Sigmoid colon (tissue), 7 donors: ENCODE measurements at places on chromosomes 16 and 17.

DNA sequence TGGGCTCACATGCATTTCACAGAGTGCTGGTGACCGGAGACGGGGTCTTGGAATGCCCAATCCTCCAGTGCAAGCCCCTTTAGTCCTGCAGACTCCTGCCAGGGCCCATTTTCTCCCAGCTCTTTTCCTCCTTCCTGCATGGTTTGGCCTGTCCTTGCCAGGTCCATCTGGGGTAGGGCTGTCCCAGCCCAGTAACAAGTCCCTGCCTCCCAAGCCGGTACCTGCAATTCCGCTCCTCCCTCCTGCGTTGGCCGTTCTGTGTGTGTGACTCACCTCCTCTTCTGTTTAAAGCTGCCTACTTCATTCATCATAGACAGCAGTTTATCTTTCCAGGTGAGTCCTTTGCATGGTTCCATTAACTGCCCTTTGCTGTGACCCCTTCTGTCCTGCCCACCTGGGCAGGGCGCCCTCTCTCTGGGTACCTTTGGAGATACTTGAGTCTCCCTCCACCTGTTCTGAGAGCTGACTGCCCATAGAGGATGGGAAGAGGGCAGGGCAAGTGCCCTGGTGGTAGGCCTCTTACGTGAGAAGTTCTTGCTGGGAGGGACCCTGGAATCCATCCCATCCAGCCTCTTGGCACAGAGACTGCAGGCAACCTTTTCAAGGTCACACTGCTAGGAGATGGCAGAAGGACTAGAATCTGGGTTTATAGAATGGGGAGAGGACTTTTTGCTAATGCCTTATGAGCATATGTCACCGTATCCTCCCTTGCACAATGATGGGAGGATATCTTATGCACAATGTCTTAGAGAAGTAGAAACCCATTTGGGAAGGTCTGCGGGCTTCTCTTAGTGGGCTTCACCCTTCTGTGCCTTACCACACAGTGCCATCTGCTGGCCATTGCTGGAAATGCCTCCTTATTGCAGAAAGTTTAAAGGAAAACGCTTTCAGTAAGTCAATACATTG lies 29.7 kb upstream of the LGALS9 start:
- DNase-seq = peak; percentile 87

- no peak for DNase-seq
Observed at GRCh38 chr16:78306361-78306760, 206.9 kb downstream of the WWOX start.

DNA sequence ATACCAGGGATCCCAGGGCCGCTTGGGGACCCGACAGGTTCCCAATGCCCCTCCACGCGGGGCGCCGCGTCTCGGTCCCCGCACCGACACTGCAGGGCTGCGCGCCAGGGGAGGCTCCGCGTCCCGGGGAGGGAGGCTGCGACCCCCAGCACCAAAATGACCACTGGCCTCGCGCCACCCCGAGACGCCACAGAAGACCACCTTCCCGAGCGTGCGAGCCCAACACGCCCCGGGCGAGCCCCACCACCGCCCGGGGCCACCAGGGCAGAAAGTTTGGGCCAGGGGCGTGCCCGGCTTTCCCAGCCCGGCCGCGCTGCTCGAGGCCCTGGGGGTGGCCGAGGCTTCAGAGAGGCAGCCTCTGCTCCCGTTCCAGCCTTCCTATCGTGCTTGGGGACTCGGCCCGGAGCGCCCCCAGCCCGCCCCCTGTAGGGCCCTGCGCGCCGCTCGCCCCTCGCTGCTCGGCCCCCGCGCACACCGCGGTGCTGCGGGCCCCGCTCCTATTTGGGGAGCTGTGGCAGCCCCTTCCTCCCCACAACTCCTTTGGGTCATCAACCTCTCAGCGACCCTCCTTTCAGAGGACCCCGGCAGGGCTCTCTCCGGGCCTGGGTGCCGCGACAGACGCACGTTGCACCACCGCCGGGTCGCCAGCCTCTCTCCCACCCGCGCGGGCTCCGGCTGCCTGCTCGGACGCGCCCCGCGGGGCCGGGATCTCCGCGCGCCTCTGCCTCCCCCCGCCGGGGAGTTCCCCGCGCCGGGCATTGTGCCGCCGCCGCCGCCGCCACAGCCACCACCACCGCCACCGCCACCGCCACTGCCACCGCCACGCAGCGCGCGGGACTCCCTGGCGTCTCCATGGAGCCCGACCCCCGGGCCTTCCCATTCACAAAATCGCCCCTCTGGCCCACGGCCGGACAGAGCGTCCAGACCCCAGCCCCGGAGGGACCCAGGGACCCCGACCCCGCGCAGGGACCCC lies 892 bp downstream of the RBFOX3 start:
- DNase-seq = no peak

DNA sequence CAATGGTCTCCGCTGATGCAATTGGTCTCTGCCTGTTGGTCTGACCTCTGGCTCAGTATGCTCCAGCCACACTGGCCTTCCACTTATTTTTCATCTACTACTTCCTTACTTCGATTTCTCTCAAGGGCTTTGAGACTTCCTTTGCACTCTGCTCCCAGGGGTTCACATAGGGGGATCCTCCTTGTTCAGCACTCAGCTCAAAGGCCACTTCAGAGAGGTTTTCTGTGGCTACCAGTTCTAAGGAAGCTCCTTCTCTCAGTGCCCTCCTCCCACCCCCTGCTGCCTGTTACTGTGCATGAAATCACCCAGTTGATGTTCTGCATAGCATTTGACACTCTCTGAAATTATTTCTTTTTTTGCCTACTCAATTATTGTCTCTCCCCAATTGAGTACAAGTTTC lies 476.4 kb downstream of the HS3ST3B1 start:
- DNase-seq = no peak

GRCh38 chr17:74514632-74515334 lies 16.5 kb downstream of the CD300LB start:
- DNase-seq = peak; percentile 34

DNA sequence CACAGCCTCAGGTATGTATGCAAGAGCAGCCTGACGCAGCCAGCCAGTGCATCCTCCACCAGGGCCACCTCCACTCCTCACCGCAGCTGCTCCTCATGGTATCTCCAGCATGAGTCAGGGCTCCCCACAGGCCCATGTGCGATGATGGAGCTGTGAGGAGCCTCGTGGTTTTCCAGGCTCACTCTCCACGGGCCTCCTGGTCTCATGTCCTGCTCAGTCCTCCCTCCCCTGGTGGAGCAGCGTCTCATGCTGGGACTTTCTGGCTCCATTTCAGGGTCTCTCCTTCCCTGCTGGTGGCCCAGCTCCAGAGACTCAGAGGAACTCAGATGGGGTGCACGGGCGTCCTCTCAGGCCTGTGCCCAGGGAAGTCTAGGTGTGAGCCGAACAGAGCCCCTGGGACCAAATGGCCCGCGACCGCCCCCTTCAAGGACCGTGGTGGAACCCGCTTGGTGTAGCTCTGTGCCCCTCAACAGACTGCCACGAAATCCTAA lies 70.4 kb downstream of the METRNL start:
- DNase-seq = peak; percentile 57

GRCh38 chr16:30990105-30990504 lies 5.1 kb downstream of the HSD3B7 start:
- DNase-seq = no peak

GRCh38 chr17:75338335-75338734 lies 49.1 kb upstream of the SLC25A19 start:
- peak; percentile 18 for DNase-seq

- DNase-seq = no peak
Observed at GRCh38 chr17:49365667-49366066, 3.6 kb upstream of the ZNF652 start.

DNA sequence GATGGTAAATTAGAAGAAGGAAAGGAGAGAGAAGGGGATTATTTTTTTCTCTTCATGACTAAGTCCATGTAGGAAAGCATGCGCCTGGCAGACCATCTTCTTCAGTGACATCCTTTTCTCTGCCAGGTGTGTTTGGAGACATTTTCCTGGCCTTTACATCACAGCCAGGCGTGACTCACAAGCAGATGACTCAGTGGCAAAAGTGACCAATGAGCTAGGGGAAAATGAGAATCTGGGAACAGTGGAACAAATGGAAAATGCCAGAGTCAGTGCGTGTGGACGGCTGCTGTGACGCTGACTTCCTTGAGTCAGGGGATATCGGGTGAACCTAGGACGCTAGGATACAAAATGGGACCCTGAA lies 9.4 kb downstream of the KIAA0513 start:
- DNase-seq = peak; percentile 92

DNA sequence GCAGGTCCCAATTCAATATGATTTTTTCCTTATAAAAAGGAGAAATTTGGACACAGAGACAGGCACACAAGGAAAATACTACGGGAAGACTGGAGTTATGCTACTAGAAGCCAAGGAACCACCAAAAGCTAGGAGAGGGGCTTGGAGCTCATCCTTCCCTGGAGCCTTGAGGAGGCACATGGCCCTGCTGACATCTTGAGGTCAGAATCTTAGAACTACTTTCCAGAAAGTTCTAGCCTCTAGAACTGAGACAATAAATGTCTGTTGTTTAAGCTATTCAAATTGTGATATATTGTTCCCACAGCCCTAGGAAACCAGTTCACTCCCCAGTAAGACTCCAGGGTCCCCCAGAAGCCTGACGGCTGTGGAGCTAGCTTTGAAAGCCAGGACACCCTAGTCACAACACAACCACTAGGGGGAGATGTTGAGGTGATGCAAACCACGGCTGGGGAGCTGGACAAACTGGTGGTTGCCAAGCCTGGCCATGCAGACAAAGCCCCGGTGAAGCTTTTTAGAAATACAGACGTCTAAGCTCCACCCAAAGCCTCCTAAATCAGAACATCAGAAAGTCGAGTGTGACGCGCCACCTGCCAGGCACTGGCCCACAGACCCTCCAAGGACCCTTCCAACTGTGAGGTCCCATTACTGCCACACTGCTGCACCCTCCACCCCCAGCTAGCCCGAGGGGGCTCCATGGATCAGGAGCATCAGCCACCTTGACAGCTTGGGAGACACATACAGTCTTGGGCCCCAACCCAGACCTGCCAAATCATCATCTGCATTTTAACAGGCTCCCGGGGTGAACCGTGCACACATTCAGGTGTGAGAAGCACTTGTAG lies 106.4 kb downstream of the SLC39A11 start:
- no peak for DNase-seq

GRCh38 chr16:75239542-75240122 lies 11.8 kb downstream of the BCAR1 start:
- peak; percentile 63 for DNase-seq

DNA sequence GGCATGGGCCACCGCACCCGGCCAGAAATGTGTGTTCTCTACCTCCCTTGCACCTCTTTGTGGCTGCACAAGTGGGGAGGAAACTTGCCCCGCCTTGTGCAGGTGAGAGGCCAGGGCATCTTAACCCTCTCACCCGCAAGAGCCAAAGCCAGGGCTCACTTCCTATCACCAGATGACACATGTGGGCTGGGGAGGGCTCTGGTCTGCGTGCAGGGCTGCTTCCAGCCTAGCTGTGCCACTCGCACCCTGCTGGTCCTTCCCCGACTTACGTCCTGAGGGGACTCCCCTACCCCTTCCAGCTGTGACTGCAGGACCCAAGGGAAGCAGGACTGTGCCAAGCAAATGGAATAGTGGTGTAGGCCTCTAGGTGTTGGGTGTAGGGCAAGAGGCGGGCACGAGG lies 6.9 kb downstream of the MIEF2 start:
- no peak for DNase-seq

DNA sequence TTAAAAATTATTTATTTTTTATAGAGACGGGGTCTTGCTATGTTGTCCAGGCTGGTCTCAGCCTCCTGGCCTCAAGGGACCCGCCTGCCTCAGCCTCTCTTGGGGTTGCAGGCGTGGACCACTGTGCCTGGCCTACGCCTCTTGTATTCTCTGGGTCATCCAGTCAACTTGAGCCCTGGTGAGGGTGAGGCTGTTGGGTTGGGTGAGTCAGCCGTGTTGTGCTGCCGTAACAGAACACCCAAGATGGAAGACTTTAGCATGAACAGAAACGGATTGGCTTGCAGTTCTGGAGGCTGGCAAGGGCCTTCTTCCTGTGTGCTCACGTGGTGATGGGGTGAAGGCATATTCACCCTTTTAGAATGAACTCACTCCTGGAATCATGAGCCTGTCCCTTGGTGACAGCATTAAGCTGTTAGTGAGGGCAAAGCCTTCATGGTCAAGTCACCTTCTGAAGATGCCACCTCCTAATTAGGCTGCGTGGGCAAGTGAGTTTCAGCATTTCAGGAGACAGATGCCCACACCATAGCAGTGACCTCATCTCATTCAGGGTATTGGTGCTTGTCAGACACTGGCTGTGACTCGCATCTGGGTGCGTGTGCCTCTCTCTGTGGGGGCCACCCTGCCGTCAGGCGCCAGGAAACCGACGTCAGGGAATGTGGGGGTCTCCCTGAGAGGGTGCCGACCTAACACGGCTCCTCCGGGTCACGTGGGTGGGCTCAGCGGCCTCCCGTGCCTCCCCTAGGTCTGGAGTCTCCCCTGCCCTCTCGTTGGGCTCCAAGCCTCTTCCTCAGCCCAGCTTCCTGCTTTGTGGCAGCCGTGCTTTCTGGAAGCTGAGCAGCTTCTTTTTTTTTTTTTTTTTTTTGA lies 49.8 kb downstream of the WDR45B start:
- DNase-seq = peak; percentile 55

DNA sequence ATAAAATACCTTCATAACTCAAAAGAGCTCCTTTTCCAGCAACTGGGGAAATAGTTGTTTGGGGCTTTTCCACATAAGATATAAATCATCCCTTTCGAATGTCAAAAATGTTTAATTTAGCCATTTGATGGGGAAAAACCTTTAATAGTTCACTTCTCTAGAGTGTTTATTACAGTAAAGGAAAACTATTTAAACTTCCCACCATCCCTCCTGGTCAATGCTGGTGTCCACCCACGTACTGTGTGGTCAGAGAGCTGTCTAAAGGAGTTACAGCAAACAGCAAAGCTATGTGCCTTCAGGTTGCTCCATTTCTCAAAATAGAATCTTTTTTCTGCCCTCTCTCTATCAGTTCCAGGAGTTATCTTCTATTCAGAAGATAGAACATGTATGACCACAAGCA lies 33.5 kb downstream of the KANSL1 start:
- DNase-seq = no peak

- DNase-seq = no peak
Observed at GRCh38 chr16:4123616-4124300, 7.5 kb upstream of the ADCY9 start.

GRCh38 chr17:15957206-15957605 lies 12.3 kb downstream of the ADORA2B start:
- peak; percentile 10 for DNase-seq

GRCh38 chr17:8392674-8393469 lies 4.8 kb downstream of the RNF222 start:
- no peak for DNase-seq

DNA sequence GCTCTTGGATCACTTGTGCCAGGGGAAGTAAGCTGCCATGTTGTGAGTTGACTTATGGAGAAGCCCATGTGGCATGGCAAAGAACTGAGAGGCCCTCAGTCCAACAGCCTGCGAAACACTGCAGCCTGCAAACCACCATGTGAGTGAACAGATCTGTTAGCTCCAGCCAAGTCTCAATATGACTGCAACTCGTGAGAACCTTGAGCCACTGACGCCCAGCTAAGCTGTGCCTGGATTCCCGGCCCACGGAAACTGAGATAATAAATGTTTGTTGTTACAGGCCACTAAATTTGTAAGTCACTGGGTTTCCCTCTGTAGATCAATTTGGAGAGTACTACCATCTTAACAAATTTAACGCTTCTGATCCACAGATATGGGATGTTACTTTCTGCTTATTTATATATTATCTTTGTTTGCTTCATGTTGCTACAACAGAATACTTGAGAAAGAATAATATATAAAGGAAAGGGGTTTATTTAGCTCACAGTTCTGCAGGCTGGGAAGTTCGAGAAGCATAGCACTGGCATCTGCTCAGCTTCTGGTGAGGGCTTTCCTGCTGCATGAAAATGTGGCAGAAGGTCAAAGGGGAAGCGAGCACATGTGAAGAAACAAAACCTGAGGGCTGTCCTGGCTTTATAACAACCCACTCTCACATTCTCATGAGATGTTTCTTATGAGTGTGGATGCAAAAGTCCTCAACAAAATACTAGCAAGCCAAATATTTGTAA lies 29.4 kb upstream of the ATP2A3 start:
- DNase-seq = no peak
